ENCODE measurements at places on chromosomes 13 and 19. TPM values are rescaled to one million over a fixed set of nuclear protein-coding genes. Genes with fewer than 3 reads are reported as not detected.

KANK3 gene
- 3.2 TPM for polyA plus RNA-seq

TMPRSS9 gene
- 0.15 TPM for polyA plus RNA-seq

EDNRB gene
- polyA plus RNA-seq, result 9.6 TPM

MEIOSIN gene
- not detected for polyA plus RNA-seq

FBXO27 gene
- 4.9 TPM for polyA plus RNA-seq

PROZ gene
- not detected for polyA plus RNA-seq

KIRREL2 gene
- 0.59 TPM for polyA plus RNA-seq

SIGLEC8 gene
- polyA plus RNA-seq, result 2.0 TPM

OR7A5 gene
- polyA plus RNA-seq, result 1.8 TPM

SULT2A1 gene
- polyA plus RNA-seq, result not detected

PDX1 gene
- polyA plus RNA-seq, result not detected

GJB6 gene
- polyA plus RNA-seq, result 15.4 TPM

TUBA3C gene
- 0.32 TPM for polyA plus RNA-seq

KRTDAP gene
- not detected for polyA plus RNA-seq

SLC27A5 gene
- 30.5 TPM for polyA plus RNA-seq

CD33 gene
- polyA plus RNA-seq, result 1.5 TPM

BEST2 gene
- polyA plus RNA-seq, result 0.20 TPM

CEACAM1 gene
- 1.3 TPM for polyA plus RNA-seq

ERFL gene
- 0.56 TPM for polyA plus RNA-seq

CCDC169 gene
- polyA plus RNA-seq, result 0.31 TPM

ZNF471 gene
- polyA plus RNA-seq, result 1.8 TPM

SLC25A41 gene
- 1.1 TPM for polyA plus RNA-seq

GRIK5 gene
- polyA plus RNA-seq, result 56.5 TPM

CDX2 gene
- not detected for polyA plus RNA-seq

NTN5 gene
- polyA plus RNA-seq, result 0.78 TPM

ZNF554 gene
- polyA plus RNA-seq, result 6.0 TPM

IZUMO2 gene
- polyA plus RNA-seq, result not detected

KIR2DL3 gene
- polyA plus RNA-seq, result not detected

CGB7 gene
- not detected for polyA plus RNA-seq

PALM gene
- polyA plus RNA-seq, result 384 TPM

All from brain (organoid and tissue), 16 donors.